ENCODE measurements at places on chromosomes 11 and 22.

DNA sequence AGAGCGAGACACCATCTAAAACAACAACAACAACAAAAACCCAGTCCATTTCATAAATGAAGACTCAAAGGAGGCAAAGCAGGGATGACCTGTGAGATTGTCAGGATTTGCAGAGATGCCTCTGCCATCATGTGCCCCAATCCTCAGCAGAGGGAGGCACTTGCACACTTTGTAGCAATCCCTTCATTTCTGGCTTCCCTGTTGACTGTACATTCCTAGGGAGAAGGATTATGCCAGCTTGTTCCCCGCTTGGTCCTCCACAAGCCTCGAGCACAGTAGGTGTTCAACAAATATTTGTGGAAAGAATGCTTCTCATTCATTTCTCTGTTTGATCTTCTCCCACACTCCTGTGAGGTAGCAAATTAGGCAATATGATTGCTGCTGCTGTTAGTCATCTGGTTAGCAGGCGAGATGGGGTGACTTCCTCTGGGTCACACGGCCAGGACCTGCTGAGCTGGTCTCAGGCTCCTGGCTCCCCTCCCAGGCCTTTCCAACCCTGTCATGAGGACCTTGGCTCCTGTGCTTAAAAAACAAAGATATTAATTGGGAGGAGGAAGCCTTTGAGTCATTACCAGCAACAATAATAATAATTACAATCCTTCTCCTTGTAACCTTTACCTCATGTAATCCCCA, 34.1 kb downstream of the LIF start:
- no peak overlapping the region for H3K4me3 ChIP-seq
- no peak overlapping the region for H3K27ac ChIP-seq
- peak; percentile 72 for DNase-seq
- no peaks in the 10 kb centered on the region for H3K36me3 ChIP-seq
- no peaks in the 10 kb centered on the region for H3K27me3 ChIP-seq

- H3K27ac ChIP-seq, result no peak overlapping the region
- DNase-seq, result no peak
- no peaks in the 10 kb centered on the region for H3K27me3 ChIP-seq
- H3K36me3 ChIP-seq, result peaks cover 9% of the 10 kb centered on the region
- no peak overlapping the region for H3K4me3 ChIP-seq
Measured at GRCh38 chr11:130106381-130106780, 36.7 kb downstream of the APLP2 start.

GRCh38 chr11:95575517-95575916, 214.1 kb downstream of the FAM76B start:
- no peak overlapping the region for H3K27ac ChIP-seq
- no peaks in the 10 kb centered on the region for H3K4me1 ChIP-seq
- no peak for DNase-seq
- H3K27me3 ChIP-seq, result no peaks in the 10 kb centered on the region
- H3K36me3 ChIP-seq, result no peaks in the 10 kb centered on the region

GRCh38 chr11:45501392-45502225, 163.8 kb downstream of the CHST1 start:
- no peaks in the 10 kb centered on the region for H3K4me1 ChIP-seq
- DNase-seq, result no peak
- no peak overlapping the region for H3K27ac ChIP-seq
- H3K27me3 ChIP-seq, result peaks cover 3% of the 10 kb centered on the region
- H3K36me3 ChIP-seq, result no peaks in the 10 kb centered on the region

GRCh38 chr11:43234881-43235280, 76.9 kb upstream of the API5 start:
- DNase-seq, result no peak
- no peaks in the 10 kb centered on the region for H3K27me3 ChIP-seq
- H3K4me1 ChIP-seq, result no peaks in the 10 kb centered on the region
- H3K4me3 ChIP-seq, result no peak overlapping the region
- H3K27ac ChIP-seq, result no peak overlapping the region
- no peaks in the 10 kb centered on the region for H3K36me3 ChIP-seq

GRCh38 chr11:67270256-67271204, 4.3 kb downstream of the GRK2 start:
- no peaks in the 10 kb centered on the region for H3K36me3 ChIP-seq
- H3K4me1 ChIP-seq, result peaks cover 21% of the 10 kb centered on the region
- H3K4me3 ChIP-seq, result peak overlapping the region; percentile 17
- no peaks in the 10 kb centered on the region for H3K27me3 ChIP-seq
- H3K27ac ChIP-seq, result peak overlapping the region; percentile 78
- DNase-seq, result peak; percentile 37

GRCh38 chr11:1574238-1574932, 2.3 kb upstream of the DUSP8 start:
- H3K4me1 ChIP-seq, result no peaks in the 10 kb centered on the region
- peak overlapping the region; percentile 55 for H3K4me3 ChIP-seq
- H3K27ac ChIP-seq, result peak overlapping the region; percentile 88
- no peaks in the 10 kb centered on the region for H3K27me3 ChIP-seq
- no peaks in the 10 kb centered on the region for H3K36me3 ChIP-seq

DNA sequence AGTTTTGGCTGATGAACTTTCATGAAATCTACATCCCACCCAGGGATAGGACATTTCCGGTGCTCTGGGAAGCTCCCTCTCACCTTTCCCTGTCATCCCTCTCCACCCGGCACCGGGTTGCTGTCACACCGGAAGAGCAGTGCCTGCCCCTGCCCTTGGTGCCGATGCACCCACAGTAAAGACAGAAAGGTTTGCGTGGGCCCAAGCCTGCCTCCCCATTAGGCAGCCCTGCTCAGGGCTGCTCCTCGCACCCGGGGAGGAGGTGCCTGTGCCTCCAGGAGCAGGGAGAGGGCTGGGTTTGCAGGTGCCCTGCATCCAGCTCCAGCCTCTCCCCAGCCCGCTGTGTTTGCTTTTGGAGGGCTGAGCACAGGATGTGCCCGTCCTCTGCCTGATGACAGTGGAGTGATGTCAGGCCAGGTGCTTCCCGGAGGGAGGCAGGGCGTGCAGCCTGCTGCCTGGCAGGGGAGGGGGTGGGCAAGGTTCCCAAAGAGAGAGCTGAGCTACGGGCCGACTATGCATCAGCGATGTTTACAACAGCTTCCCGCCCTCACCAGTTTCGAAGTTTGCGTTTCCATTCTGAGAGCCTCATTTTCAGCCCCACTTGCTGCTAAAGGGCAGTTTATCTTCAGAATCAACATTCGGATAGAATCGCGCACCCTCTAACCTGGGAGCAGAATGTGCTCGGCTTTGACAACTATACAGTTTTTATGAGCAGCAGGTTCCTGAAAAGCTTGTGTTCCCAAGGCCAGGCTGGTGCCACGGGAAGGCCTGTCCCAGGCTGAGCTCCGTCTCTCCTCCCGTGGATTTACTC, 83.2 kb upstream of the CLDN5 start:
- no peaks in the 10 kb centered on the region for H3K27me3 ChIP-seq
- no peaks in the 10 kb centered on the region for H3K36me3 ChIP-seq
- H3K27ac ChIP-seq, result no peak overlapping the region
- DNase-seq, result peak; percentile 60
- no peak overlapping the region for H3K4me3 ChIP-seq

- H3K36me3 ChIP-seq, result no peaks in the 10 kb centered on the region
- no peak for DNase-seq
- H3K27ac ChIP-seq, result peak overlapping the region; percentile 53
- peaks cover 19% of the 10 kb centered on the region for H3K4me1 ChIP-seq
- H3K4me3 ChIP-seq, result peak overlapping the region; percentile 90
- H3K27me3 ChIP-seq, result no peaks in the 10 kb centered on the region
Measured at GRCh38 chr22:19940536-19941364, 822 bp upstream of the COMT start.

DNA sequence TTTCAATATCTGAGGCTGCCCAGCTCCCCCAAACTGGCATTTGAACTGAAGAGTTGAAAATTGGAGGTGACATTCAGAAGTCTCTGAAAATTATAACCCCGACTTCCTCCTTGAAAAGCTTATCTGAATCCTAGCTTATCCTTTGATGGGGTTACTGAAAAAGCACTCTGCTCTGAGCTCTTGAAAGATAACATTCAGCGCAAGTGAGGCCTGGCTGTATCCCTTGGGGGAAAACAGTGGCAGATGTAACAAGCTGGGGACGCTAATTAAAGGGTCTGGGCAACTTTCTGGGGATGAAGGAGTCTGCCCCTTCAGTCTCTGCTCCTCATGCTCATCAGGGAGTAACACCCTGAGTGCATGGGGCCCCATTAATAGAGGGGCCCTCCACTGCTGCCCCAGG, 402.0 kb upstream of the CADM1 start:
- no peaks in the 10 kb centered on the region for H3K4me1 ChIP-seq
- H3K27ac ChIP-seq, result no peak overlapping the region
- H3K4me3 ChIP-seq, result no peak overlapping the region

All from pancreas (tissue), 10 donors.